ENCODE measurements at places on chromosomes 3 and 15.

DNA sequence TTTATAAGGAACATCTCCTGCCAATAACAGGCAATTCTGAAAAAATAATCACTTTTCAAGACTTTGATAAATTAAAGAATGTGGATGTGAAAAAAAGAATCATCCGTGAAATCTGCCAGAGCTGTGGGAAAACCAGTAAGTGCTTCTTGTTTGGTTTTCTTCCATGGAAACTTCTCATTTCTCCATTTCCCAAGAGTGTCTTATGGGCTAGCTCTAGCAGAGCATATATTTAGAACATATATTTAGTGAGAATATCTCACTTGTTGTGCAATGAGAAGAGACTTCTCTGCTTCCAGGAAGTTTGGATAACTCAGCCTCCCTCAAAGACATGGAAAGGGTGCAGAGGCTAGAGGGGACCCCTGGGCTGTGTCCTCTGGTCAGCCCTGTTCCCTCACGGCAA, 49.9 kb downstream of the COL6A5 start:
- ATAC-seq = no peak

DNA sequence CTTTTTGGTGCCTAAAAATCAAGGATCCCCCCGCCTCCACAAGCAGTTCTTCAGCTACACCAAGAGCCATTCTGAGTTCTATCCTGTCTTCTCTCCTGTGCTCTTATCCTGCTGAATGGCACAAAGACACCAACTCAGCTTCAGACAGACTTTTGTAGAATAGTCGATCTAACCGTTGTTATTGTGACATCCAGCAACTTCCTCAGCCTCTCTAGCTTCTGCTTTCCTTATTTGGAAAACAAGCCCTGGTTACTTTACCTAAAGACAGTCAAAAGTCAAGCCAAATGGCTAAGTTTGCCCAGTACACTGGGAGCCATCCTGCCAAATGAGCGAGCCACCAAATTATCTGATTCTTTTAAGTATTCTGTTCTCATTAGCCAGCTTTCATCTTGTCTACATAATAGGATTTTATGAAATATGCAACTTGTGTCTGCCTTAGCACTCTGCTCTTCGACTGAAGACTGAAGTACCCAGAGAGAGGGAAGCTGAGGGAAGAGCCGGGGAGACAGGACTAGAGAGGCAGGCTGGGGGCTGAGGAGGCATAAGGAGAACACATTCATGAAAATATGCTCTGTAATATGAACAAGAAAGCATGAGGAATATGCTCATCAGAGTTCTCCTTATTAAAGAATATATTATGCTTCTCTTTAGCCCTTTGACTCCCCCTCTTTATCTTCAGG, 35.1 kb downstream of the LYZL4 start:
- no peak for ATAC-seq

GRCh38 chr3:4474683-4475490, 7.8 kb upstream of the SUMF1 start:
- peak; percentile 71 for ATAC-seq

DNA sequence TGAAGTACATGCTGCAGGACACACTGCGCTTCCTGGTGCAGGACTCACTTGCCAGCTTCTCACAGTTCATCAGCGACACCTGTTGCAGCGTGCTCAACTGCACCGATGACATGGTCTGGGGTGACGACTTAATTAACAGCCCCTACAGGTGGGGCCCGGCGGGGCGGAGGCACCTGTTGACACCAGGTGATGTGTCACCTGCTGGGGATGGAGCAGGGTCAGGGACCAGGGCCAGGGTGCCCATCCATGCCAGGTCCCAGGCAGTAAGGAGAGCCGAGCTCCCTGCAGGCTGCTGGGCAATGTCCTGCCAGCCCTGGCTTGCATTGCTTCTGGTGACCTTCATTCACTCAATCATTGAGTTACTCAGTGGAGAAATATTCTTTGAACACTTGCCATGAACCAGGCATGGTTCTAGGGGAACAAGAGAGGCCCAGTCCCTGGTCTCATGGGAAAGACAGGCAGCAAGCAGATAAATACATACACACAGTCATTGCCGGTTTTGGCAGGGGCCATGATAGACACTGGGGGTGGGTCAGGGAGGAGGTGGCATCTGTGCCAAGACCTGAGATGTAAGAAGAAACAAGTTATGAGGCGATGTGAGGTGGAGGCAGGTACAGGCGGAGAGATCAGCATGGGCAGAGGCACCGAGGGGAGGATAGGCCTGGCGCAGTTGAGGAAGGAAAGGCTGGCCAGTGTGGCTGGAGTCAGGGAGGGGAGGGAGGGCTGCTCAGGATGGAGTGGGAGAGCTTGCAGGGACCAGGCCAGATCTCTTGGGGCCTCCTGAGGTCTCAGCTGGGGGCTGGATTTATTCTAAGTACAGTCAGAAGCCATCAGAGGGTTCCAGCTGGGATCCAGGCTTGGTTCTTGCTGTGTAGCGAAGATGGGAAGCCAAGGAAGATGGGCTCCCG, 30.8 kb downstream of the DNAH1 start:
- no peak for ATAC-seq

DNA sequence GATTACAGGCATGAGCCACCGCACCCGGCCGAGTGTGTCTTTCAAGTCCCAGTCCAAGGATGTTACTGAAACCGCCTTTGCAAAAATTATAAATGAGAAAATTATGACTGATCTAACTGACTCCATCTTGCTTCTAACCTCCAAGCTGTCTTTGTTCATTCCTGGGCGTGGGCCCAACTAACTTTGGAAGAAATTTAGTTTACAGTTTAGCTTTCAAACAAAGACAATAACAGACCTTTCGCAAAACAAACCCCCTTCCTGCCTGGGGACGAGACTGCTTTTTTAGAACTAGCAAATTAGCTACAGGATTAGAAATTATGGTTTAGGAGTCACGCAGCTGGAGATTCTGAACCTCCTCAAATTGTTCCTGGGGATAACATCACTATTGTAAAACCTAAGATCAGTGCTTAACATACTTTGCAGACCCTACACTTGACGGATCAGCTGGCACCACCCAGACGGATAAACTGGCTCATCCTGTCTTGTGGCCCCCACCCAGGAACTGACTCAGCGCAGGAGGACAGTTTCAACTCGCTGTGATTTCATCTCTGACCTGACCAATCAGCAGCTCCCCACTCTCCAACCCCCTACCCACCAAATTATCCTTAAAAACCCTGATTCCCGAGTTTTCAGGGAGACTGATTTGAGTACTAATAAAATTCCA, 23.8 kb downstream of the NANOGP8 start:
- ATAC-seq = no peak

DNA sequence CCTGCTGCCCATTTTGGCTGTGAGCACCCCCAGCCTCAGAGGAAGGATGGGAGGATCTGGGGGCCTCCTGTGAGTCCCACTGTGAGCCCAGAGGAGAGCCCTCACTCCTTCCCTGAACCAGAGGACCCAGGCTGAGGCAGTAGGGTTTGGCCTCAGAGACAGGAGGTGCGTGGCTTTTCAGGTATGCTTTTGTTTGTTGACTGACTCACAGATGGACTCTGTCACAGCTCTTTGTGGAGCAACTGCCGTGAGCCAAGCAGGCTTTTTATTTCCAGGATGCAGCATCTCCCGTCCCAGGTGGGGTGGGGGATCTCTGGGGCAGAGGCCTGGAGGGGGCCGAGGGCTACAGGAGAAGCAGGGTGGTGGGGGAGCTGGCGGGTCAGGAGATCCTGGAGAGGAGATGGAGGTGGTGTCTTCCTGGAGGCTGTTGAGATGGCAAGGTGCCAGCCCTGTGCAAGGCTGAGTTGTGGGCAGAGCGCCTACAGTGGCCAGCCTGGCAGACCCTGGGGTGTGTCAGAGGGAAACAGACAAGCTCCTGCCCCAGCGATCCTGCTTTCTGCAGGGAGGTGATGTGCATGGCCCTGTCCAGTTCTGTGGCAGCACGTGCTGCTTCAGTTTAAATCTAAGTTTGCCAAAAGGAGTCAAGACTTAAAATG, 24.0 kb downstream of the PLXNA1 start:
- ATAC-seq = no peak

- no peak for ATAC-seq
These were observed 44.4 kb downstream of the PAQR5 start for GRCh38 chr15:69343133-69343532.

DNA sequence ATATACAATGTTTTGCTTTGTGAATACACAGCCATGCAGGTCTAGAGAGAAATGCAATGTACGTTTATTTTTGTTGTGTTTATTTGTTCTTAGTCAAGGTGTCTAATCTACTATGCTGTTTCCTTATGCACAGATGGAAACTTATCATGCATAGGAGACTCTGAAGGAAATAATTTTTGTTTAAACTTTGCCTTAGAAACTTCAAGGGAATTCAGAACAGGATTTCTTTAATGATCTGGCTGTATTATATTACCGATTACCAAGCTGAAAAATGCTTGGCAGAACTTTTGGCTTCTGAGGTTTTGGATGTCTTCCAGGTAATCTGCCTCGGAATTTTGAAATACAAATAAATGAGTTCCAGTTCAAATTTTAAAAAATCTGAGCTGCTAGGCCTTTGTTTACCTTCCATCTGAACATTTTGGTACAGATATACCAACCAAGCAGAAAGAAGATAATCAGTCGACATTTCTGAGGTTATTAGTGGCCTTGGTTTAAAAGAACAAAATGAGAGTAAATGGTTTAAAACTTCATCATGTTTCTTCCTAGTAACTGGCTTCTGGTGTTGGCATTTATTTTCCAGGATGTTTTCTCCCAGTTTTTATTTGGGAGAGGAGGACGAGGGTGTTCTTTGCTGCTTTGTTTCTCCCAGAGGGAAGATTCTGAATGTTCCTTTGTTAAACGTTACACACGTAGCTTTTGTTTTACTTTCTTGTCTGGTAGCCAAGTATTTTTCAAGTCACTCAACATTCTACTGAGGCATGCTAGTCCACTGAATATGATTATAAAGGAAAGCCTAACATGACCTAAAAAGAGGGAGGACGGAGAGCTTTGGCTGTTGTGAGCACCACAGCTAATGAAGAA, 421.8 kb upstream of the TBL1XR1 start:
- no peak for ATAC-seq

DNA sequence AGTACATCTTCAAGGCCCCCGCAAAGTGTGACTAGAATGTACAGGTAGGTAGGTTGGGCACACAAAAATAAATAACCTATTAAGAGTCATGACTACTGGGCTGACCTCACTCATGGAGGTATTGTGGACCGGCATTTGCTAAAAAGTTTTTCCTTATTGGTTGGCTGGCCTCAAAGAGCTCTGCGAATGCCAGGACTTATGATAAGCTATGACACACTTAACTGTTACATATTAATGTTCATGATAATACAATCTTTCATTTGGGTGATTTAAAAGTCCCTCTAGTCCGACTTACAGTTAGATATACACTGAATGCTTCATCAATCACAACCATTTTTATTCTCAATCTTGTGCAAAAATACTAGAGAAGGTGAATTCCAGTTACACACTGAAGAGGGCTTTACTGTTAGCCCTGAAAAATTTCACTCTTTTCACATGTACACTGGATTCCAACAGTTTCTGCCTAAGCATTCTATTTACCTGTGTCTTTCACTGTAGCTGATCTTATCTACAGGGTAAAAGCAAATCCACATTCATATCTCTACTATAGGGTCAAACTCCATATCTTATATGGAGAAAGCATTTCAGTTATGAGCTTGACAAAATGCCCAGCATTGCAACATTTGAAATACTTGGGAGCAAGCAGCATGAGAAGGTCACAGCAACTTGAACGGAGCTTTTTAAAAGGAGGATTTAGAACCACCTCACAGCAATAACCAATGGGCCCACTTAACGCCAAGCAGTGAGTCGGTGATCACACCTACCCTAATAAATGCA, 329.1 kb downstream of the FOXP1 start:
- no peak for ATAC-seq

DNA sequence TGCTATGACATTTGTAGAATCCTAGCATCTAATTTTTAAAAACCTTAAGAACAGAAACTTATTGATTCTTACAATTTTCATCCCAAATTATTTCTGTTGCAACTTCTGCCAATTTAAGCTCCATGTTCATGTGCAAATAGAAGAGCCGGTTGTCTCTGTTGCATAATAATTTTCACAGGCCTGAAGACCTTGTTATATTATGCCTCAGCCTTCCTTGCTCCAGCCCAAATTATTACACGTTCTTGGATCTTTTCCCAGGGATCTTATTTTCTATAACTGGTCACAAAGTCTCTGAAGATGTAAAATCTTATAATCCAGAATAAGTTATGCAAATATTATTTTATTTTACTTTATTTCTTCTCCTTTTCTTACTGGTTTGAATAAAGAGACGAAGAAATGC, 210.7 kb upstream of the DPH6 start:
- ATAC-seq = no peak

DNA sequence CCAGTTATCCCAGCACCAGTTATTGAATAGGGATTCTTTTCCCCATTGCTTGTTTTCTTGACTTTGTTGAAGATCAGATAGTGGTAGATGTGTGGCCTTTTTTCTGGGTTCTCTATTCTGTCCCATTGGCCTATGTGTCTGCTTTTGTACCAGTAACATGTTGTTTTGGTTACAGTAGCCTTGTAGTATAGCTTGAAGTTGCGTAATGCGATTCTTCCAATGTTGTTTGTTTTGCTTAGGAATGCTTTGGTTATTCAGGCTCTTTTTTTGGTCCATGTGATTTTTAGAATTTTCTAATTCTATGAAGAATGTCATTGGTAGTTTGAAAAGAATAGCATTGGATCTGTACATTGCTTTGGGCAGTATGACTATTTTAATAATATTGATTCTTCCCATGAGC, 94.3 kb upstream of the CHMP2B start:
- no peak for ATAC-seq

- ATAC-seq = no peak
These were observed 4.8 kb downstream of the SRGAP3 start for GRCh38 chr3:9244495-9245183.

DNA sequence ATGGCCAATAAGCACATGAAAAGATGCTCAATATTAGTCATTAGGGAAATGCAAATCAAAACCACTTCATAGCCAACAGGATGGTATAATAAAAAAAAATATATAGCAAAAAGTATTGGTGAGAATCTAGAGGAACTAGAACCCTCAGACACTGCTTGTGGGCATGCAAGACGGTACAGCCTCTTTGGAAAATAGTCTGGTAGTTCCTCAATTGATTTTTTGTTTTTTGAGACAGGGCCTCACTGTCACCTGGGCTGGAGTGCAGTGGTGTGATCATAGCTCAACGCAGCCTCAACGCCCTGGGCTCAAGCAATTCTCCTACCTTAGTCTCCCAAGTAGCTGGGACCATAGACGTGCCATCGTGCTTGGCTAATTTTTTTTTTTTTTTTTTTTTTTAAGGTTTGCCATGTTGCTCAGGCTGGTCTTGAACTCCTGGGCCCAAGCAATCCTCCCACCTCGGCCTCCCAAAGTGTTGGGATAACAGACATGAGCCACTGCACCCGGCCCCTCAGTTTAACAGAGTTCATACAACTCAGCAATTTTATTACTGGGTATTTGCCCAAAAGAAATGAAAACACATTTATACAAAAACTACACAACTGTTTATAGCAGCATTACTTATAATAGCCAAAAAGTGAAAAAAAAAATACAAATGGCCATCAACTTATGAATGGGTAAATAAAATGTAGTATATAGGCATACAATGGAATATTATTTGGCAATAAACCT, 5.1 kb downstream of the PRC1 start:
- ATAC-seq = peak; percentile 21
